Dermis microvascular lymphatic vessel endothelial cell (primary cell): ENCODE measurements at places on chromosomes 6 and 20. TPM values are rescaled to one million over a fixed set of nuclear protein-coding genes. Genes with fewer than 3 reads are reported as not detected.

Gene CMTR1
- total RNA-seq, result 27.5 and 30.2 TPM in 2 replicates

DNA sequence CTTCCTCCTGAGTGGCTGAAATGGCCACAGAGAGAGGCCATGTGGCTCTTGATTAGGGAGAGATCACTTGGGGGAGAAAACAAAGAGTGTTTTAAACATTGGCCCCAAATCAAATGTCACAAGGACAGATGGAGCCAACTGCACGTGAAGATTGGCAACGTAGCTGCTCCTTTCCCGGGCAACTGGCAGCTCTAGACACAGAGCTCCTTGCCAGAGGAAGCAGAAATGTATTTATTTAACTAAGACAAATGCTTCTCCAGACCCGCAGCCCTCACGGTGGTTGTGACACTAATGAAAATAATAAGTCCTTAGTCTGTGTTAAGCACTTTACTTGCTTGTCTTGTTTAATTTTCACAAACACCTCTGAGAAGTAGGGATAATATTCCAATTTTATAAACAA, 49.6 kb upstream of the DSN1 start:
- DNase-seq, result no peak

GRCh38 chr6:108960601-108961000, 112.4 kb downstream of the ARMC2 start:
- no peak for DNase-seq

Gene PROKR2
- total RNA-seq, result not detected in 2 replicates

GRCh38 chr6:38173909-38174308, 354.4 kb downstream of the ZFAND3 start:
- no peak for DNase-seq

Gene KCNB1
- under 0.01 TPM in 1 of 2 replicates, not detected in the other for total RNA-seq

Gene NDRG3
- total RNA-seq, result 28.3 and 28.9 TPM in 2 replicates

DNA sequence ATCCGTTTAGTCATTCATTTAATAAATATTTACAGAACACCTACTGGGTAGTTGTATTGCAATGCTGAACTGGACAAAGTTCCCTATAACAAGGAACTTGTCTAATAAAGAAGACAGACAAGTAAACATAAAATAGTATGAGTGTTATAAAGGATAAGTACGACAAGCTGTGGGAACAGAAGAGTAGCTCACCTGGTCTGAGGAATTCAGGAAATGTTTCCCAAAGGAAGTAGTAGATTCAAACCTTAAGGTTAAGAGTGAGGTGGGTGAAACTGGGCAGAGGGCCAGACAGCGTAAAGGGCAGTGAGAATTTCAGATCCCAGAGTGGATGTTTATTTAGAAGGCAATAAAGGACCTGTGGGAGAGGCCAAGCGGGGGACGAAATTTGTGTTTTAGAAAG, 72.3 kb upstream of the CD2AP start:
- DNase-seq, result no peak

DNA sequence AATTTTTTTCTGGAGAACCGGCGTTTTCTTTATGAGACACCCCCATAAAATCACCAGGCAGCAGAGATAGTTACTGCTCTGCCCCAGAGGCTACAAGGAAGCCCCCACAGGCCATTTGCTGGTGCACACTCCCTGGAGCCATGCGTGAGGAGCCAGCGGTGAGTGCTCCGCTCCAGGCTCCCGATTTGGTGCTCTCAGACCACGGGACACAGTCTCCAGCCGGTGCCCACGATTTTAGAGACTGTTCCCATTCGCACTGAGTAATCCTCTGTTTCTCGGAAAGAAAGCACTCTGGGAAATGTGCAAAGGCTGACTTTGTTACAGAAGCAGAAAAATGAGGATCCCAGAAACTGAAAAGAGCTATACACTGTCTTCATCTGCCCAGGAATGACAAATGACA, 104.9 kb downstream of the RNASET2 start:
- DNase-seq, result no peak

- DNase-seq, result no peak
Observed at GRCh38 chr6:12092762-12093161, 80.7 kb downstream of the HIVEP1 start.

Gene SOD2
- total RNA-seq, result 206 and 419 TPM in 2 replicates

DNA sequence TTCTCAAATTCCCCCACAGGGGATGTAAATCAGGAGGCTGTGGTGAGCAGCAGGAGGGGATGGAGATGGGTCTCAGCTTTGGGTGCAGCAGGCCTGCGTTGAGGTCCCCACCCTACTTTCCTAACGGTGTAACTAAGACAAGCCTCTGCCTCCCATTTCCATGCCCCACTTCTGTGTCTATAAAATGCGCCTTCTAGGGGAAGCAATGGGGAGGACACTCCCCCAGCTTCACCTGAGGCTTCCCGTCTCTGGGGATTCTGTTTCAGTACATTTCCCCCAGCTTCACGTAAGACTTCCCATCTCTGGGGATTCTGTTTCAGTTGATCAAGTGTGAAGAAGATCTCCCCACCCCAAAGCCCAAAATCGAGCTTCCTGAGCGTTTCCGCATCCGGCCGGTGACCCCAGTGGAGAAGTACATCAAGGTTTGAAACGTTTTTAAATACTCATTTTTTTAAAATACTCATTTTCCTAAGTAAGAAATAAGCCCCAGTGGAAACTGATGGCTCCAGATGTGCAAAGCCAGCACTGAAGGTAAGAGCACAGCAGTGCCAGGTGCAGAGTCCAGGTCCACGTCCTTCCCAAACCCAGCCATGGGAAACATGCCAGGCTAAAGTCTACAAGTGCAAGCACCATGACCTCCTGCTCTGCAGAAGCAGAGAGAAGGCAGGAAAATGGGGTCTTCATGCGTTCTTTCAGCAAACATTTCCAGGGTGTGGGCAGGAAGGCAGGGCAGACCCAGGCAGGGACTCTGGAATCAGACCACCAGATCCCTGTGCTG, 73.1 kb downstream of the ANKRD60 start:
- DNase-seq, result no peak

DNA sequence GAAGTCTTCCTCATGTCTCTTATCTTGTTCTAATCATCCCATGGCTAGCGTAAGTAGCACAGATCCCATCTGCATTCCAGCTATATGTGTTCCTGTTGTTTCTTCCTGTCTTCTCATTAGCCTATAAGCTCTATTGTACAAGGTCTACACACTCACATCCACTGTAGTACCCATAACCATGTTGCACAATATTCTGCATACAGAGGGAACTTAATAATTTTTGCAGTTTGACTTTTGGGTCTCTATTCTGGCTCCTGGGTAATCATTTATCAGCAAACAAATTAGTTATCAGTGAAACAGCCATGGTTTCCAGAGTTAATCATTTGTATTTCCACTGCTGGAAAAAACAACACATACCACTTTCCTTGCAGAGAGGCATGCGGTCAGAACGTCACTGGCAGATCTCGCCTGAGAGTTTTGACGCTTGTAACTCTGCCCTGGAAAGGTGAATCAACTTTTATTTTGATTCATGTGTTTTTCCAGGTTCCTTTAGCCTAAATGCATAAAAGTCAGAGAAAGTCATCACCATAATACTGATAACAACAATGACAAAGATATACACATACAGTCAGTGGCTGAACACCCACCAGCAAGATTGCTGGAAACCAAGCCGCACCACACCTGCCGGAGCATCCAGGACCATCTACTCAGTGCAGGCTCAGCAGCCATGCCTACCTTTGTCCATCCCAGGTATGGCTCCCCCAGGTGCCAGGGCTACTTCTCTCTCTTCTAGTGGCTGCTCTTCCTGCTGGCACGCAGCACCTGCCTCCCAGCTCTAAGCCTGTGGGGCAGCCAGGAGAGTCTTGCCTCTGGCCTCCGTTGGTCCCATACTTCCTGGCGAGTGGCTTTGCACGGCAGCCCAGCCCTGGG, 158.2 kb downstream of the QRSL1 start:
- DNase-seq, result no peak

DNA sequence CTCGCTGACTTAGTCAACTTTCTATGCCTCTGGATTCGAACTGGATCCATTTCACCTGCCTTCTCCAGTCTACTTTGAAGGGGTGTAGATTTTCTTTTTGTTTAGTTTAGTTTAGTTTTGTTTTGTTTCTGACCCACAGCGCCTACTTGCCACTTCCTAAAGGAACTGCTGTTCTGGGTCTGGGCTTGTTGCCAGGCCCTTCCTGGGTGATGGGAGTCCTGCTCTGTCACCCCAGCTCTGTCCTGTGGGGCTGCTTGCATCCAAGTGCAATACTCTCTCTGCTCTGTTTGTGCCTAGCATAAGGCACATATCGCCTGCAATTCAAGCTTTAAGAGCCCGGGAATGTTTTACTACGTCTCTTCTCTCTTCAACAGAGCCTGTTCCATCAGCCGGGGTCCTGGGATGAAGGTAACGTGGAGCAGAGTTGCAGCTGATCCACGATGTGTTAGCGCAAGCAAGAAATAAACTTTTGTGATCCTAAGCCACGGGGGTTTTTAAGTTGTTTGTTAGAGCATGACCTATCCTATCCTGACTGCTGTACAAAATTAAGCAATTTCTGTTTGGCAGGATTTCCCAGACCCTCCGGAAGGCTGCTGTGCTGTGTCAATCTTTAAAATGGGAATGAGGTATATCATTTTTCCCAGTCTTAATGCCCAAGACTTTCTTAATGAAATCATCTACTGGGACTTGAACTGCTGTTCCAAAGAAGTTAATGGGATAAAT, 30.9 kb upstream of the TAGAP start:
- DNase-seq, result no peak

Gene ROS1
- total RNA-seq, result not detected in 2 replicates

GRCh38 chr6:45592991-45593390, 215.3 kb upstream of the SUPT3H start:
- no peak for DNase-seq

DNA sequence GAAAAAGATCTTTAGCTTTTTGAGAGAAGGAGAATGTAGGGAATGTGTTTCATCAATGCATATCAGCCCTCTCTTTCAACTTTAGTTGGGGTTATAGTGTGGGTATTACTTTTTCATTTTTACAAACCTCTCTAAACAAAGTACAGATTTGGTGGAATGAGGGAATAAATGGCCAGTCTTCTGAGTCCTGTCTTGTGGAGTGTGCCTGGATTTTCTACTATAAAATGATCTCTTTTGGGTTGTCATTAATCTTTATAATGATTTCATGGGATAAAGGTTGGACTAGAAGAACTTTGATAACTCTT, 209.3 kb downstream of the RNF144B start:
- DNase-seq, result no peak

Gene CST3
- 112 and 193 TPM in 2 replicates for total RNA-seq

Gene OR2J3
- not detected in 2 replicates for total RNA-seq

Gene IER3
- 46.3 and 86.1 TPM in 2 replicates for total RNA-seq

DNA sequence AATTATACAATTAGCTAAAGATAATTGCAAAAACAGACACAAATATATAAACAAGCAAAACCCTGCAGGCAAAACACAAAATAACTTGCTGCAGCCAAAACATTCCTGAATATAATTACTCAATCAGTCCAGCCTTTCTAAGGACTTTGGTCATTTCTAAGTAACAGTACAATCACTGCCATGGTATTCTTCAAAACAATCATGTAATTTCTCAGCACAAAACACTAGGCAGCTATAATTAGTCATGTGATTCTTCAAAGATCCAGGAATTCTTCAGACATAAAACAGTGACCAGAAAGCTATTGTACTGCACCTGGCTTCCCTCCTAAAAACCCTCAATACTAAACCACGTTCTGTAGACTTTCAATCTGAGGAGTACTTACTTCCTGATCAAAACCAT, 881.1 kb downstream of the EPHA7 start:
- no peak for DNase-seq

DNA sequence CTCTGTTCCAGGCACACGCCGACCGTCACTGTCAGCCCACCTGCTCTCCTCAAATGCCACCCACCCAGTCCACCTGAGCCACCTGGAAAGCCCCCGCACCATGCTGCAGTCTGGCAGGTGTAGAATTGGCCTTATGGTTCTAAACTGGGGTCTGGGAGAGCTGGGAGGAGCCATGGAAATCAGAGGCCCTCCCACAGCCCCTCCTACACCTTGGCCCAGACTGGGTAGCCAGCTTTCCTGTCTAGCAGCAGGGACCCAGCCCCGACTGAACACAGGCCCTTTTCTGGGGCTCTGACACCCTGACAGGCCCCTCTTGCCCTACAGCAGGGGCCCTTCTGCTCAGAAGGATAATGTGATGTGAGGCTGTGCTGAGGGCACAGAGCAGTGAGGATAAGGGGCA, 31.1 kb downstream of the LRFN2 start:
- DNase-seq, result no peak

Gene TAAR9
- not detected in 2 replicates for total RNA-seq

DNA sequence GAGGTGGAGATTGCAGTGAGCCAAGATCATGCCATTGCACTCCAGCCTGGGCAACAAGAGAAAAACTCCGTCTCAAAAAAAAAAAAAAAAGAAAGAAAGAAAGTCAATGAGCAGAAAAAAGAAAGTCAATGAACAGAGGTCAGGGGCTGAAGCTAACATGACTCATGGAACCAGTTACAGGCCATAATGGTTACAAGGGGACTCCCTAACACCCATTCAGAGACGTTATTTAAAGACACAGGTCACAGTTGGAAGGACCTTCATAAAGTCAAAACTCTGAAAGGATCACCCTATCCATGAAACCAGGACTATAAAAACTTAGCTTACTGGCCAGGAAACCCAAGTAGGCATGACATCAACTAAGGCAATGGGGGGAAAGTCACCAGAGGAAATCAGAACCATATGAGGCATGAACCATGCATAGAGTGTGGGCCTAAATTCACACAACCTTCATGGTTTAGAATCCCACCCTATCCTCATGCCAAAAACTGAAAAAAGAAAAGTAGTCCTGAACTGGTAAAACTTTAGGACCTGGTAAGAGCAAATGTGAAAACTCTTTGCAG, 18.2 kb downstream of the FBXL4 start:
- no peak for DNase-seq

DNA sequence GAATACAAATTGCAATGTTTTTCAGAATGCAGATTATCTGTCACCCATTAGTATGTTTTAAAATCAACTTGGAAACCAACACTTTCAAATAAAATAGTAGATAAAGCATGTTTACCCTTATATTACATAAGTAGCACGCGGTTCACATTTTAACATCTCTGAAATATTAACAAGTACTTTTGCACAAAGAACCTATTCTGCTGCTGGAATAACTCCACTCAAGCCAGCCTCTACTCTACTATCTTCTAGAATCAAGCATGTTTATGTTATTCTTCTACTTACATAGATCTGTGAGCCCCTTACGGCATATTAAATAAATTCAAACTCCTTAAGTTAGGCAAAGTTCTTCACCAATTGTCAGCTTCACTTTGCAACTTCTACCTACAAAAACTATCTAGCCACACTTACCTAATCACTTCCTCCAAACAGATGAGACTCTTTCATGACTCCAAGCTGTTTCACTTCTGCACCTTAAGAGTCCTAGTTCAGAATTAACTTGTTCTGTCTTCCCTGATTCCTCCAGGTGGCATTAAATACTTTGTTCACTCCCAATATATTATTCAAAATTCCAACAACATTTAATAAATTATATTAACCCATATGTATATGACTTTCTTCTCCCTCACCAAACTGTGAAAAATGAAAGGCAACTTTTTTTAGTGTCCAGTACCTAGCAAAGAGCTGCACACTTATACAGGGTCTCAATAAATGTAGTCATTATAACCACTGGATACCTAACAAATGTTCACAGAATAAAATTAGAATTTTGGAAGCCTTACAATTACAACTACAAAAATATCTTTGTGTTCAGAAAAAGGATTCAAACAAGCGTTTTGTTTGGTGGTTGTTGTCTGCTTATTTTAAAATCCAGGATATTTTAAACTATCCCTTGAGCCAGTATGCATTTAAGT, 12.1 kb downstream of the CEP85L start:
- DNase-seq, result no peak

- no peak for DNase-seq
Observed at GRCh38 chr20:9298906-9299305, 215.5 kb upstream of the LAMP5 start.

GRCh38 chr6:148698671-148699180, 48.1 kb upstream of the UST start:
- DNase-seq, result no peak

GRCh38 chr6:90803956-90804355, 217.1 kb upstream of the MAP3K7 start:
- no peak for DNase-seq

Gene SMPDL3A
- 2.3 and 5.3 TPM in 2 replicates for total RNA-seq
